Fibroblast of skin of scalp (primary cell): ENCODE measurements at places on chromosomes 11 and 22.

- DNase-seq: no peak
Measured at GRCh38 chr22:32579529-32580220, 105.1 kb downstream of the FBXO7 start.

DNA sequence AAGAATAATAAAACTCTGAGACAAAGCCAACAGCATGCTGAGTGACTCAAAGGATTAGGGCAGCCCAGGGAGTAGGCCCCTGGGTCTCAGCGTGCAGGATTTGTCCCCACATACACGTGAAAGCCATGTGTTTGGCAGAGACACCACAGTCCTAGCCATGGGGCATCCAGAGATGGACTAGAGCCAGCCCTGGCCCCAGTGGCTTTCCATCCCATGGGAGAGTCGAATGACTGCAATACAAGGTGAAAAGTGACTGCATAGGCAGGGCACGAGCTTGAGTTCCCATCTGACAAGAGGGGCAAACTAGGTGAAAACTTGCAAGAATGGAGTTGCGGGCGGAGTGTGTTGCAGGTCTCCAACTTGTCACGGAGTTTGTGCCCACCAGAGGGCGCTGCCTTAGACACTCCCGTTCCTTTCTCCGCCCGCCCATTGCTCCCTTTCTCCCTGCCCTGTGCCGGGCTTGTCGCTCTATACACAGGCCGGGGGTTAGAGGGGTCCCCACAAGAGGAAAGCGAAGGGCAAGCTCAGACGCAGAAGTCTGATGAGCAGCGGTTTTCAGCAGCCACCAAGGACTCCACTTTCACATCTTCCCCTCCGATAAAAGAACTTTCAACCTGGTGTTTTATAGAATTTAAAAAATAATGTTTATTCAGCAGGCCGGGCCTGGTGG, 24.2 kb downstream of the TSKU start:
- peak; percentile 82 for DNase-seq

DNA sequence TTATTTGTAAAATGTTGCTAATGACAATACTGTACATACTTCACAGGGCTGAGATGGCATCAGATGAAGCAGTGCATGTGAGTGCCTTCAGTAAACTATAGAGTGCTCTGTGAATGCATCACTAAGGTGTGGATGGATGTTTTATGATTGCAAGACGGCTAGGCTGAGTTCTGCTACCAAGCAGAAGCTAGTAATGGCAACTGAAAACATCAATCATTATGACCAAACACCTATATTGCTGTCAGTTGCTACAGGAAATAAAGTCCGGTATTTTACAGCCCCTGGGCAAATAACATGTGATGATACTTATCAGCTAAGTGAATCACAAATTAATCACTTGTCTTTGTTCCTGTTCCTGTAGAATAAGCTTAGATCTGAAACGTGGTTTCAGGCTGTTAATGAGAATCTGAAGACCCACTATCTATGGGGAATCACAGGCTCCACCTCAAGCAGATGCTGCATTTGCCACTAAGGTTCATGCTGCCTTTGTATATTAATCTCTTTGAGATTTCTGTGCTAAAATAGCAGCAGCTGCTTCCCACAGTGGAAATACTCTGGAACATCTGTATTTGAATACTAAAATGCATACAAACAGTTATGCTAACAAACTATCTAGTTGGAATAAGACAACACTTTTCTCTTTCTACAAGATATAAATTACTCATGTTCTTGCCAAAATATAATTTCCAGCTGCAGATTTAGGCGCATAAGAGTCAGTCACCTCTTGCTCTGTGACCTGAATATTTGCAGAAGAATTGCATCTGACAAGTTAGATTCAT, 254.0 kb upstream of the PITPNB start:
- DNase-seq: no peak

DNA sequence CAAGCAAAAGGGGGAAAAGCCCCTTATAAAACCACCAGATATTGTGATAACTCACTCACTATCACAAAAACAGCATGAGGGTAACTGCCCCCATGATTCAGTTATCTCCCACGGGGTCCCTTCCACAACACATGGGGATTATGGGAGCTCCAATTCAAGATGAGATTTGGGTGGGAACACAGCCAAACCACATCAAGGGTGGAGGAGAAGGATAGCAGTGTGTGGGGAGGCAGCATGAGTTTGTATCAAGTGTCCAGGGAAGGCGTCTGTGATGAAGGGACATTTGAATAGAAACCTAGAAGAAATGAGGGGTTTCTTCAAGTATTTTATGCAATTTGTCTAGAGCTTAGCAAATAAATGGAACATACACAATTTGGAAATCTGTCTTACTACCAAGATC, 98.2 kb downstream of the SLC1A2 start:
- no peak for DNase-seq

DNA sequence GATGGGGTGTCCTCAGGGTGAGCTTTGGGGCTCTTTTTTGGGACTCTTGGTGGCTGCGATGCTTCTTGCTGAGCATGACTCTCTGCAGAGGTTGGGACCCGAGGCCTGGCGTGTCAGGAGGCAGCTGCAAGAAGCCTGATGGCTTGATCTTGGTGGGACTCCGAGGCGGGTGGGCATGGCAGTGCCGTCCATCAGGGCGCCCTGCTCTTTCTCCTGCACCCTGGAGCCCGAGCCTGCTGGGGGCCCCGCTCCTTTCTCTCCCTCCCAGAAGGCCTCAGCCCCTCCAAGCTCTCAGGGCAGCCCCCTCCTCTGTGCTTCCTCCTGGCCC, 432.7 kb downstream of the TBC1D22A start:
- no peak for DNase-seq
